HL-60 (cell line): ENCODE measurements at places on chromosomes 3 and 15.

- DNase-seq = no peak
These were observed 33.4 kb upstream of the RAD18 start for GRCh38 chr3:8996681-8997121.

DNA sequence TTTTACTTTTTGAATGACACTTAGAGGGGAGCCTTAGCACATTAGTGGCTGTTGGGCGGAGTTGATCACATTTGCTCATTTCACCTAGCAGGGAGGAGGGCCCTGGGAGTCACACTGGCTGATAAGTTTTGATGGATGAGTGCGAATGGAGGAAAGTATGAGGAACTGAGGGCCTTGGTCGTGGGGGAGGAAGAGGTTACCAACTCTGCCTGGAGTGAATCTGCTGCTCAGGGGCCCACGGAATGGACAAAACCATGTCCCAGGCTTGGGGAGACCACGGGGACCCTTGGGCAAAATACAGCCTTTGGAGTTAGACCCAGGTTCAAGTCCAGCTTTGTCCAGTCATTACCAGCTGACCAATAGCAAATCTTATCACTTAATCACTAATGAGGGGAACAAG is 5.1 kb upstream of the FLNB start:
- no peak for DNase-seq

DNA sequence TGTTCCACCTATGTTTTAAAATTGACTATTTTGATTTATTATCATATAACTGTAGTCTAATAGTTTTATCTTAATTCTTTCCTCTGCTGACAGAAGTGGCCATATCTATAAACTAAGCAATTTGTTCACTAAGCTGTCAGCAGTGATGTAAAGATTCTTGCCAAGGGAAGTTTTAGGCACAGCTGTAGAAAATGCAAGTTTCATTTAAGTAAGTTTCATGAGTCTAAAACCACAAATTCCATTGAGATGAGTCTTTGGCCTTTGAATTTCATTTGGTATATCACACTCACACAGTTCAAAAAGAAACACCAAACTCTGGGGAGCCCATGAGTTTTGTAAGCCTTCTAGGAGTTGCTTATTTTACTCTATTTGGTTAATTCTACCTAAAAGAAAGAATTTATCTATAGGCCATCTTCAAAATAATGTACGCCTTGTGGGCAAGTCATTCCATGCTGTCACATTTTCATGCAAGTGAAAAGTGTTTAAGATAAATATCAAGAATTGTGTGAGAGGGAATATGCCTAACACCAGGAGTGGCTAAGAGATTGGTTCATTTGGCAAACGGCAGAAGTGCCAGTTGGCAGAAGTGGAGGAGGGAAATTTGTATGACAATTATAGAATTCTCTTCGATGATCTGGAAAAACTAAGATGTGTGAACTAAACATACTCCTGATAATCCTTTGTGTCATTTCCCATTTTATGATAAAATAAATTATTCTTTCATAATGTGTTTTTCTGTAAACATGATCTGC is 292.9 kb downstream of the ZIC4 start:
- no peak for DNase-seq

DNA sequence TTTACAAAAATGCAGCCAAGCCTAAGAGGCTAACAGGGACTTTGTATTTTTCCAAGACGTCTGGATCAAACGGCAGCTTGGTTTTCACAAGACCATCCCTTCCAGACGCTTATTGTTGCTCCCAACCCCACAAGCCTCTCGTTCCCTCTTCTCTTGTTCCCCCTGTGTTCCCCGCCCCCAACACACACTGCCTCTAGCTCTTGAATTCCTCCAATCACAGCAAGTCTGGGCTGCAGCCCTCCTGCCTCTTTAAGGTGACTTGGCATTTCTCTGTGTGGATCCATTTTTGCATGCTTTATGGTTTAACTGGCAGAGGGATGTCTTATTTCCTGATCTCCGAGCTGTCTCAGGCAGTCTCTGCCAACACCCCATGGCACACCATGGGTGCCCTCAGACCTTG is 182.2 kb downstream of the ABHD5 start:
- DNase-seq = no peak

DNA sequence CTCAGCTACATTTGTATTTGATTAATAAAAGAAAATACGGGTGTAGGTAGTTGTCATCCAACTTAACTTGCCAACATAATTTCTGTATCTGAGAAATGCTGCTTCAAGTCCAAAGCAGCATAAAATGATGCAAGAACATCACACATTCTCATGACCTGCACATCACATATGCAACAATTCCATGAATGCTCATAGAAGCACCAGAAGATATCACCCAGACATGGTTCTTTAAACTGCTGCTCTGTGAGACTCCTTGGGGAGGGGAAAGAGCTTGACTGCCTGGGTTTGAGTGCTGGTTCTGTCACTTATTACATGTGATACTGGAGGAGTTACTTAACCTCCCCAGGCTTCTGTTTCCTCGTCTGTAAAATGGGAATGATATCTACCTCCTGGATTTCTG is 39.4 kb downstream of the CHST14 start:
- DNase-seq = no peak

- no peak for DNase-seq
These were observed 20.0 kb upstream of the PLCL2 start for GRCh38 chr3:16864610-16865313.

DNA sequence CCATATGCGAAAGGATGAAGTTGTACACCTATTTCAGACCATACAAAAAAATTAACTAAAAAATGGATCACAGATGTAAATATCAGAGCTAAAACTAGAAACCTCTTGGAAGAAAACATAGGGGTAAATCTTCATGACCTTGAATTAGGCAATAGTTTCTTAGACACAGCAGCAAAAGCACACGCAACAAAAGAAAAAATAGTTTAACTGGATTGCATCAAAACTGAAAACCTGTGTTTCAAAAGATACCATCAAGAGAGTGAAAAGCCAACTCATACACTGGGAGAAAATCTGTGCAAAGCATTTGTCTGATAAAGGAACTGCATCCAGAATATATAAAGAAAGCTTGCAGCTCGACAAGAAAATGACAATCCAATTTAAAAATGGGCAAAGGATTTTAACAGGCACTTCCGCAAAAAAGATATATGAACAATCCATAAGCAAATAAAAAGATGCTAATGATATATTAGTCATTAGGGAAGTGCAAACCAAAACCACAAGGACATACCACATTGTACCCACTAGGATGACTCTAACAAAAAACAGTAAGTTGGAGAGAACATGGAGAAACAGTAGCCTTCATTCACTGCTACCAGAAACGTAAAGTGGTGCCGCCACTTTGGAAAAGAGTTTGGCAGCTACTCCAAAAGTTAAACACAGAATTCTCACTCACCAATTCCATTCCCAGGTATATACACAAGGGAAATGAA is 263.1 kb downstream of the ADAMTS17 start:
- no peak for DNase-seq

- no peak for DNase-seq
These were observed 28.7 kb upstream of the SAMMSON start for GRCh38 chr3:69970827-69971226.

- no peak for DNase-seq
These were observed 188.6 kb upstream of the PDZRN3 start for GRCh38 chr3:73813291-73813690.
